ENCODE measurements at places on chromosomes 1 and 21. TPM values are rescaled to one million over a fixed set of nuclear protein-coding genes. Genes with fewer than 3 reads are reported as not detected.

ANGPTL3 gene
- total RNA-seq: not detected

DNA sequence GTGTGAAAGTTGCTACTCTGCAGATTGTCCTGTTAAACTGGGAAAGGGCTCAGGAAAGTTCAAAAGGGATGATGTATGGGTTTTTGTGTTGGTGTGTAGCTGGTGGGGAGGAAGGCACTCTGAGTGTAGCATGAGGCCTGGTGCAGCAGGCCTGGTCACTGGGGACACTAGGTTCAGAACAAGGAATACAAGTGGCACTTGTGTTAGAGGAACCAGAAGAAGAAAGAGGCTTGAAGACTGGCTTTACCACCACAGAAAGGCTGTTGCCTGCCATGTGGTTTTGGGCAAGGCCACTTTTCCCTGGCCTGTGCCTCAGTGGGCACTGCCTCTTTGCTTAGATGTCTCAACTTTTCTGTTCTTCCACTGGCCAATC, 122.8 kb downstream of the NOS1AP start:
- no peaks in the 10 kb centered on the region for H3K4me1 ChIP-seq
- H3K4me3 ChIP-seq: no peak overlapping the region
- H3K36me3 ChIP-seq: no peaks in the 10 kb centered on the region
- H3K27ac ChIP-seq: no peak overlapping the region

DNA sequence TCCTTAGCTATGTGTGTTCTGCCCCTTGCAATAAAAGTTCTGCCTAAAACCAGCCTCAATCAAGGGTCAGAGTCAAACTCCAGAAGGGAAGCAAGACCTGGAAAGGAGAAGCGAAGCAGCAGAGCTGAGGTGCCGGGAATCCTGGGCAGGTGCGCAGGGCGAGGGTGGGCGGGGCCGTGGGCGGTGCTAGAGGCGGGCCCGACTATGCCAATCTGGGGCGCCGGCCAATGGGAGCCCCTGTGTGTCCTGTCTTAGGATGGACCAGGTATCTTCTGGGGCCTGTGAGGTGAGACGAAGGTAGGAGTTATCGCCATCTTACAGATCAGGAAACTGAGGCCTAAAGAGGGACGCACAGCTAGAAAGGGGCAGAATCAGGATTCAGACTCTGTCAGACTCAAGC, 120.3 kb downstream of the PTPRU start:
- peaks cover 14% of the 10 kb centered on the region for H3K27me3 ChIP-seq
- H3K4me1 ChIP-seq: peaks cover 3% of the 10 kb centered on the region
- no peak for DNase-seq
- no peak overlapping the region for H3K4me3 ChIP-seq
- no peak overlapping the region for H3K27ac ChIP-seq

DNA sequence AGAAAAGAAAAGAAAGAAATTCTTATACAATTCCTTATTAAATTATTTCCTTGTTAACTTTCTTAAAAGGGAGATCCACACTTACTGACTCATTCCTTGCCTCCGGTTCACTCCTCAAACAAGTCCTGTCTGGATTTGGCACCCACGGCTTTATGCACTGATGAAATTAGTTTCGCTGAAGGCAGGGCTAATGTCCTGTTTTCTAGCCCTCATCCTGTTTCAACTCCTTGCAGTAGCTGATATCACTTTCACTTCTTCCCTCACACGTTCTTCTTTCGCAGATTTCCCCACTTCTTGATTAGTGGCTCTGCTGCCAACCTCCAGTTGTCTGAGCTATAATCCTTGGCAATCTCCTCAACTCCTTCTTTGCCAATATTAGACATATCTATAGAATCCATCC, 215.2 kb downstream of the URB2 start:
- H3K36me3 ChIP-seq: no peaks in the 10 kb centered on the region
- no peak for DNase-seq
- H3K27me3 ChIP-seq: peaks cover 33% of the 10 kb centered on the region
- H3K27ac ChIP-seq: no peak overlapping the region
- H3K4me3 ChIP-seq: no peak overlapping the region

PHC2 gene
- 43.0 TPM for total RNA-seq

GRCh38 chr1:186680245-186681061, at the start of gene PTGS2:
Gene PTGS2, minus strand, starts transcription at chr1:186680423. Its CDS starts 133 bp downstream, at chr1:186680290.
- H3K4me1 ChIP-seq: peaks cover 9% of the 10 kb centered on the region
- peak; percentile 58 for DNase-seq
- H3K27me3 ChIP-seq: peaks cover 58% of the 10 kb centered on the region
- peak within 1 kb of the TSS; percentile 73 for H3K4me3 ChIP-seq
- no peak within 1 kb of the TSS for H3K27ac ChIP-seq
- H3K36me3 ChIP-seq: no peaks in the 10 kb centered on the region

DNA sequence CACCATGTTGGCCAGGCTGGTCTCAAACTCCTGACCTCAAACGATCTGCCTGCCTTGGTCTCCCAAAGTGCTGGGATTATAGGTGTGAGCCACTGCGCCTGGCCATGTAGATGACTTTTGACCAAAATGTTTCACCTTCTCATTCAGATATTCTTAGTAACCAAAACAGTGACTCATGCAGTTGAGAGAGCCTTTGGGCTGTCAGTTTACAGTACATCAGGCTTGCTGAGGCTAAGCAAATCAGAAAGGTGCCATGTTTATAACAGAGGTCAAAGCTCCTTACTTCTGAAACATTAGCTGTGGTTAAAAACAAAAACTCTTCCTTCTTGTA, 21.0 kb downstream of the CNIH4 start:
- H3K27ac ChIP-seq: peak overlapping the region; percentile 90
- no peak for DNase-seq
- peaks cover 82% of the 10 kb centered on the region for H3K4me1 ChIP-seq
- H3K4me3 ChIP-seq: peak overlapping the region; percentile 43
- no peaks in the 10 kb centered on the region for H3K27me3 ChIP-seq

DNA sequence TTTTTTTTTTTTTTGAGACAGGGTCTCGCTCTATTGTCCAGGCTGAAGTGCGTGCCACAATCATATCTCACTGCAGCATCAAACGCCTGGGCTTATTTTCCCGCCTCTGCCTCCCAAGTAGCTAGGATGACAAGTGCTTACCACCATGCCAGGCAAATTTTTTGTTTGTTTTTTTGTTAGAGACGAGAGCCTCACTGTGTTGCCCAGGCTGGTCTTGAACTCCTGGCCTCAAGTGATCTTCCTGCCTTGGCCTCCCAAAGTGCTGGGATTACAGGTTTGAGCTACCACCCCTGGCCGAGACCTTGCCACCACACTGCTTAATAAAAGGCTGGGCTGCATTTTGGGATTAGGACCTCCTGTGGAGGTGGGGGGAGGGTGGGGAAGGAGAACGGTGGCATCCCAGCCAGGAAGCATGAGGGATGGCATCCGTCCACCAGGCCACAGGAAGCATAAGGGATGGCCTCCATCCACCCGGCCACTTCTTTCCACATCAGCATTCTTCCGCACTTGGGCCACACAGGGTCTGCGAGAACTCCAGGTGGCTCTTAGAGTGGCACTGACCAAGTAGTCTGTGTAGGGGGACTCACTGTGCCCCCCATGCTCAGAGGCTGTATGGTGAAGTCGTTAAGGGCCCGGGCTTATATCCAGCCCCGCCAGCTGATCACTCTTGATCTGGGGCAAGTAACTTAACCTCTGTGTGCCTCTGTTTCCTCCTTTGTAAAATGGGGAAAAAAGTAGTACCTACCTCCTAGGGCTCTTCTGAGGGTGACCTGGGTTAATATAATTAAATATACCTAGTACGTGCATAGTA, 75.0 kb downstream of the GALNT2 start:
- no peak overlapping the region for H3K4me3 ChIP-seq
- H3K27ac ChIP-seq: no peak overlapping the region
- H3K27me3 ChIP-seq: no peaks in the 10 kb centered on the region
- DNase-seq: no peak
- H3K36me3 ChIP-seq: no peaks in the 10 kb centered on the region
- peaks cover 30% of the 10 kb centered on the region for H3K4me1 ChIP-seq

GRCh38 chr1:150560576-150561253, 11.5 kb downstream of the ADAMTSL4 start:
- peak overlapping the region; percentile 97 for H3K4me3 ChIP-seq
- peaks cover 3% of the 10 kb centered on the region for H3K36me3 ChIP-seq
- no peaks in the 10 kb centered on the region for H3K27me3 ChIP-seq
- DNase-seq: peak; percentile 85
- H3K4me1 ChIP-seq: peaks cover 37% of the 10 kb centered on the region

DNA sequence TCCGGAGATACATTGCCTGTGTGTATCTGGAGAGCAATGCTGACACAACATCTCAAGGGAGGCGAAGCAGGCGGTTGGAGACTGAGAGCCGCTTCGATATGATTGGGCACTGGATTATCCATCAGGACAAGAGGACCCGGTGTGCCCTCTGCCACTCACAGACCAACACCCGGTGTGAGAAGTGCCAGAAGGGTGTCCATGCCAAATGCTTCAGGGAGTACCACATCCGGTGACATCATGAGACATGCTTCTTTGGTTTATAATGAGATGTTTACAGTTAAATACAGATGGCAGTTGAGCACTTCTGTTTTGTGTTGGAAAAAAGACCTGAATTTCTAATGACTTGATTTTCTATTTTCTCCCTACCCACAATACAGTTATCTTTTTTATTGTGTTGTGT, 12.1 kb downstream of the PGBD2 start:
- no peak overlapping the region for H3K4me3 ChIP-seq
- H3K27ac ChIP-seq: no peak overlapping the region
- no peak for DNase-seq
- H3K27me3 ChIP-seq: no peaks in the 10 kb centered on the region
- H3K4me1 ChIP-seq: peaks cover 7% of the 10 kb centered on the region
- peaks cover 45% of the 10 kb centered on the region for H3K36me3 ChIP-seq
